Foreskin fibroblast (primary cell): ENCODE measurements at places on chromosomes 4 and X.

- no peak for DNase-seq
Measured at GRCh38 chrX:71996826-71997225, 86.2 kb downstream of the NHSL2 start.

DNA sequence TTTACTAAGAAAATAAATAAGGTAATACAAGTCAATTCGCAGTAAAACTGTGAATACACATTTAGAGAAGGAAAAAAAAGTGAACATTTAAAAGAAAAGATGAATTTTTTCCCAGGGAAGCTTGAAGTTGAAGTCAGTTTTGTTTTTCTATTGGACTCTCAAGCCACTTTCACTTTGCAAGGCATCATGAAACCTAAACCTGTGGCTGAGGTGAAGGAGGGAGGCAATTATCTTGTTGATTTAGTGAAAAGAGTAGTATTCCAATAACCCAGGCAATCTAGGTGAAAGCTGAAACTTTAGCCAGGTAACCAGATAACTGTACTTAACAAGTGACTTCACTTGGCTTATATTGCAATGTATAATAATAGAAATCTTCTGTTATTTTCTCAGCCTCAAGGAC lies 138.6 kb downstream of the HDX start:
- DNase-seq, result no peak

DNA sequence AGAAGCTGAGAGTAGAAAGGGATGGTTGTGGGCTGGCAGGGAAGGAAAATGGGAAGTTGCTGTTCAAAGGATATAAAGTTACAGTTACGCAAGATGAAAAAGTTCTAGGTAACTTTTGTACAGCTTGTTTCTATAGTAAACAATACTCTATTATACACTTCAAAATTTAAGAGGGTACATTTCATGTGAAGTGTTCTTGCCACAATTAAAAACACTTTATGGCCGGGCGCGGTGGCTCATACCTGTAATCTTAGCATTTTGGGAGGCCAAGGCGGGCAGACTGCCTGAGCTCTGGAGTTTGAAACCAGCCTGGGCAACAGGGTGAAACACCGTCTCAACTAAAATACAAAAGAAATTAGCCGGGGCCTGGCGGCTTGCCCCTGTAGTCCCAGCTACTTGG lies 623.6 kb downstream of the STIM2 start:
- no peak for DNase-seq

- DNase-seq, result no peak
Measured at GRCh38 chrX:129802863-129803262, 23.1 kb downstream of the SASH3 start.

DNA sequence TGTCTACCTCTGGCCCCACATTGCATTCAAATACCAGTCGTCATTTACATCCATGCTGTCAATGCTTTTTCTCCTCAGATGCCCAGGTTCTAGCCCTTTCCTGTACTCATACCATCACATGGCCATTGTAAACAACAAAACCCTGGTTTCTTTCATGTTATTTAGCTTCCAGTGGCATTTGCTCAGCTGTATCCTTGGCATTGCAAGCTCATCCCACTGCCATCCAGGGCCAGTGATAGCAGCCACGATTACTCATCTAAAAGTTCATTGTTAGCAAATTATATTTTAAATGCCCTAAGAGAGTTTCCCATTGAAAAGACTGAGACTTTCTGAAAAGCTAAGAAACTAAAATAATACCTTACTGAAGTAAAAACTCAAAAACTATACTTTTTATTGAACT lies 34.0 kb downstream of the VEGFC start:
- DNase-seq, result no peak

- DNase-seq, result no peak
Measured at GRCh38 chr4:96097040-96097607, 257.2 kb downstream of the PDHA2 start.

- no peak for DNase-seq
Measured at GRCh38 chr4:83340692-83341343, 6.2 kb upstream of the HPSE start.

- DNase-seq, result peak; percentile 10
Measured at GRCh38 chrX:118637997-118638396, 89.4 kb upstream of the IL13RA1 start.

DNA sequence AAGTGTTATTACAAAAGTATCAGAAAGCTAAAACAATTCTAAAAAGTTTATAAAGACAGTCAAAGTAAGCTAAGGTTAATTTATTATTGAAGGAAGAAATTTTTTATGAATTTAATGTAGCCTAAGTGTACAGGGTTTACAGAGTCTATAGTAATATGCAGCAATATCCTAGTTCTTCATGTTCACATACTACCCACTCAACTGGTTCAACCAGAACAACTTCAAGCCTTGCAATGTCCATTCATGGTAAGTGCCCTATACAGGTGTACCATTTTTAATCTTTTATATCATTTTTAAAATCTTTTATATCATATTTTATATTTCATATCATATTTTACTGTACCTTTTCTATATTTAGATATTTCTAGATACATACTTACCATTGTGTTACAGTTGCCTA lies 34.3 kb downstream of the COL4A5 start:
- DNase-seq, result no peak

DNA sequence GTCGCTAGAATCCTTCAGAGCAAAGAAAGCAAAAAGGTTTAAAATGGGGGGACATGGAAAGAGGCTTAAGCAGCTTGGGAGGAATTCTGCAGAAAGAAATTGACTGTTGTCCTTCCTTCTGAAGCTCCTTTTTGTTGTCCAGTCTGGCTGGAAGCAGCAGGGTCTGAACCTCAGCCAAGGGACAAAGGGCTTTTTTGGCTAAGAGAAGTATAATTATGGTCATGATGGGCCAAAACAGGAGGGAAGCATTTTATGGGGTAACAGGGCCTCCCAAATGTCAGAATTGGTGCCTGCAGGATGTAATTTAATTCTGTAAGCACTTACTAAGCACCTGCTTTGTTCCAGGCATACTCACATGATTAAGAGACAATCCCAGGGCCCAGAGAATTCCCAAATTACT lies 74.2 kb upstream of the CPEB2 start:
- no peak for DNase-seq

DNA sequence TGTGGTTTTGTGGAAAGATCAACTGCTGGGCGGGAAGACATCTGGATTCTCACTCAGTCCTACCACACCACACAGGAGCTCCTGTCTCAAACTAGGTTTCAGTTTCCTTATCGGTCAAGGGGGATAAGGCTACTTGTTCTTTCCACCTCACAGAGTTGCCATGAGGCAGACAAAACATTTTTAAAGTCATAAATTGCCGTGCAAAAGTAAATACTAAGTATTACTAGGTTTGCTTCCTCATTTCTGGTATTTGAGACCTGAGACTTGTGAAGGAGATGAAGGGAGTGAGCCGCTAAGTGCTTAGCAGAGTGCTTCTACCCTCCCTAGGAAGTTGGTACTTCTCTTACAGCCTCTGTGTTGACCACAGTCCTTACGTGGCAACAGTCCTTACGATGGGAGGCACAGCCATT lies 1.5 kb downstream of the LAP3 start:
- DNase-seq, result no peak

DNA sequence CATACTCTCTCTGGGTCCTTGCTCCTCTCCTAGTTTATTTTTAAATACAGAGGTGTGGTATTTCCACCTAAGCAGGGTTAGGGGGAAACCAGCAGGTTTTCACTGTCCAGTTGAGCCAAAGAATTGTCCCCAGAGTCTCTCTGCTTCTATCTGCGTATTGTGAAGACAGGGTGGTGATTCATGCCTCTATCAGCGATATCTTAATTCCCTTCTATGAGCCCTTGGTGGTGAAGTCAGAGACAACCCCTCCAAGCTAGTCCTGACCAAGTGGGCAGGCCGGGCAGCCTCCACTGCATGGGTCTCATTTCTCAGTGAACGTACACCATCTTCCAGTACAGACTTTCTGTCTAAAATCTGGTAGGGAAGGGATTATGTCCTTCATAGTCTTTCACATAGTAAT lies 100.5 kb upstream of the GPR34 start:
- no peak for DNase-seq

GRCh38 chrX:65587616-65588526 lies 53.3 kb upstream of the LAS1L start:
- peak; percentile 89 for DNase-seq

- no peak for DNase-seq
Measured at GRCh38 chr4:79662651-79663050, 254.6 kb upstream of the GK2 start.

DNA sequence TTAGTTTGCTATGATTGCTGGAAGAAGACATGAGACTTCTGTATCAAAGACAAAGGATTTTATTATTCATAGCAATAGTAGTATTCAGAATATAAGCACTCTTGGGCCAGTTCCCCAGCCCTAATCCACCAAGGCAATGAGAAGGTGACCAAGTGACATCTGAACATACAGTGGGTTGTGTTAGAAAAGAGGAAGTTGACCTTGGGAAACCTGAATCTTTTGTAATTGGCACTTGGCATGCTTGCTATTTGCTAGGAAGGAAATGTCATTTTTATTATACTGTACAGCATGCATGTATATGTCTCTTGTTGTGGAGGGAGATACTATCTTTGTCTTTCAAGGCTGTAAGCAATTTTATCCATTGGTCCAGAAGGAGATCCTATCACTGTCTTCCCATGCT lies 216.1 kb upstream of the FAT1 start:
- no peak for DNase-seq

- DNase-seq, result no peak
Measured at GRCh38 chr4:113273721-113274220, 224.3 kb downstream of the ANK2 start.

GRCh38 chr4:76811604-76812412 lies 86.1 kb downstream of the SOWAHB start:
- DNase-seq, result peak; percentile 44

DNA sequence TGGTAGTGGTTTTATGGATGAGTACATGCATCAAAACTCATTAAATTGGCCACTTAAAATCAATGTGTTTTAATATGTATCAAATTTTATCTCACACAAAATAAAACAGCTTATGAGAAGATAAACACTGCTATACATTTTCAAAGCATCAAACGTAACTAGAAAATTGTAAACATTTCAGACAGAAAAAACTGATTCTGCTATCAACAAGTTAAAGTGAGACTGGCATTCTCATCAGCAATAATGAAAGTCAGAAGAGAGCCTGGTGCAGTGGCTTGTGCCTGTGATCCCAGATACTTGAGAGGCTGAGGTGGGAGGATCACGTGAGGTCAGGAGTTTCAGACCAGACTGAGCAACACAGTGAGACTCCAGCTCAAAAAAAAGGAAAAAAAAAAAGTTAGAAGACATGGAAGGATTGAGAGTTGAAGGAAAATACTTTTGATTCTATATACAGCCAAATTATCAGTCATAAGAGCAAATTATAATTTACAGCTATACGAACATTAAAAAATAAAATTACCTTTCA lies 2.9 kb downstream of the TBCK start:
- DNase-seq, result no peak

DNA sequence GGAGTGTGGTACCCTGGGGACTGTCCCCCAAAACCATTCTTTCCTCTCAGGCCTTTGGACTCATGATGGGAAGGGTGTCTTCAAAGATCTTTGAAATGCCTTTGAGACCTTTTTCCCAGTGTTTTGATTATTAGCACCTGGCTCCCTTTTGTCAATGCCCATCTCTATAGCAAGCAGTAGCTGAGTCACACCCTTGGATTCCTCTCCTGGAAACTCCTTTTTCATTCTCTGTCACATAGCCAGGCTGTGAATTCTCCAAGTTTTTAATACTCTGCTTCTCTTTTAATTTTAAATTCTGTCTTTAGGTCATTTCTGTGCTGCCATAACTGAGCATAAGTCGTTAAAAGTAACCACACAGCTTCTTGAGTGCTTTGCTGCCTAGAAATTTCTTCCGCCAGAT lies 29.7 kb downstream of the IL21 start:
- peak; percentile 37 for DNase-seq

DNA sequence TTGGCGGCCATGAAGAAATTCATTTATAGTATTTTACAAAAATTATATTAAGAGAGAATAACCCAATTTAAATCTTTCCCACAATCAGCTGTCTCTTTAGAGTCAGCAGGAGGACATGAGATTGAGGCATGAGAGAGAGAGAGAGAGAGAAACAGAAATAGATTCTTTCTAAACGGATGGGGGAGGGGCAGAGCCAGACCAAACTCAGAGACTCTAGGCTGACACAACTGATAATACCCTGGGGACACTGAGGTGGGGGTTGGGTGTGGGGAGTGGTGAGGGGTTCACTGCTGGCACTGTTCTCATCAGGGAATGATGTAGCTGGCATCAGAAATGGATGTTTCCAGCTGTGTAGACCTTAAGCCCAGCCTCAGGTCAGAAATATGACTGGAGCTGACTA lies 20.5 kb upstream of the HOPX start:
- DNase-seq, result no peak

DNA sequence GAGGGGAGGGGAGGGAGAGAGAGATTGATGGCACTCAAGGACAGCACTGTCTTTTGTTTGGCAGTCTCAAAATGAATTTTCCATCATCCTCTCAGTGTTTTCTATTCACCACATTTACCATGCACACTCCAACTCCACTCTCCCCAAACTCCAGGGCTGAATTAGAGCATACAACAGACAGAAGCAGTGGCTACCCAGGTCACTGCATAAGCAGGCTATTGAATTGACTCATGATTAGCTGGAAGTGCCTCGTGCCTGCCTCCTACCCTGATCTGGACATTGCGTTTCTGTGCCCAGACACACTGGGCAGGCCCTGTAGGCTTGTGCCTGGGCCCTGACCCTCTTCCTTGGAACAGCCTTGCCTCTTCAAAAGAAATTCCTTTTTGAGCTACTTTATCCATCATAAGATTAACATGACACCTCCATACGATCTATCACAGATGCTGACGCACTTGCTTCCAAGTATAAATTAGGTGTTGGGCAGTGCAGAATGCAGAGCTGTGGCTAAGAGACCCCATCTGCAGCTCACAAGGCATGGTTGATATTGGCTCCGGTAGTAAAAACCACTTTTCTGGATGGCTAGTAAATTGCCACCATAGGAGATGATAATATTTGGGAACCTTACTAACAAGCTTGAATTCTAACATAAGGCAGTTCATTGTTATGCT lies 752.9 kb downstream of the RPA4 start:
- no peak for DNase-seq

- DNase-seq, result no peak
Measured at GRCh38 chr4:15402974-15403373, 24.9 kb upstream of the C1QTNF7 start.

DNA sequence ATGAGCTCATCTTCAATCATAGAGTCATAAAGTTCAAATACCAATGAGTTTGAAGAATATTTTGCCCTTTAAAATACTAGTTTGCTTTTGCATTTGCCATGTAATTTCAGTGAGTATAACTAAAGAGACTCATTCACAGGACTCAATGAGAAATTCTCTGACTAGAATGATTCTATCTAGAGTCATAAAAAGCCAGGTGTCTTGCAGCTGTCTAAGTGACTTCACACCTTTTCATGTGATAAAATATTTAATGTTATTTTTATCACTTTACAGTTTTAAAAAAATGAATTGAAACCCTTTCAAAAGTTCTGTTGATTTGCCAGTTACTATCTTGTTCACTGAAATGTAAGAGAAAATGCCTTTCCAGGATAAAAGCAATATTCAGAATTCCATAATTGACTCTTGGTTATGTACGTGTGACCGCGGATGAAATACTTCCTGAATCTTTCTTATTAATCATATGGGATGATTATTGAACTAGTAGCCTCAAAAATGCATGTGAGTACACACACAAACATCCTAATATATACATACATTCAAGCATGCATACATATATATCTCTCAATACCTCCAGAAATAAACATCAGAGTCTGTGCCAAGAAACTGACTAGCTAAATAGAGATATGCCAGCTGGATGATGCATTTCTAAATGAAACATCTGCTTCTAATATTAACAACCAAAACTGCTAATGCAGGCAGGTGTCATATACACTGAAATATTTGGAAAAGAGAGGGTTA lies 87.0 kb downstream of the GABRB1 start:
- no peak for DNase-seq
